Activated CD4-positive, alpha-beta T cell treated with anti-CD3 and anti-CD28 coated beads, Interleukin-2, amount 10 ng/mL, durations not matched to agents 24 days and 14 days (primary cell): ENCODE measurements at places on chromosomes 7 and 10.
A peak's percentile ranks its signal among the peaks of the same experiment; 100 is the strongest.

- H3K27me3 ChIP-seq = no peaks in the 10 kb centered on the region
- peaks cover 7% of the 10 kb centered on the region for H3K4me1 ChIP-seq
- no peak overlapping the region for H3K27ac ChIP-seq
- peaks cover 2% of the 10 kb centered on the region for H3K36me3 ChIP-seq
- DNase-seq = no peak
Measured at GRCh38 chr10:23326544-23327307, 17.9 kb downstream of the C10orf67 start.

GRCh38 chr7:105816954-105817615, 59.3 kb downstream of the ATXN7L1 start:
- peaks cover 12% of the 10 kb centered on the region for H3K4me1 ChIP-seq
- H3K27me3 ChIP-seq = peaks cover 15% of the 10 kb centered on the region
- no peak overlapping the region for H3K27ac ChIP-seq
- no peak for DNase-seq
- H3K4me3 ChIP-seq = no peak overlapping the region

DNA sequence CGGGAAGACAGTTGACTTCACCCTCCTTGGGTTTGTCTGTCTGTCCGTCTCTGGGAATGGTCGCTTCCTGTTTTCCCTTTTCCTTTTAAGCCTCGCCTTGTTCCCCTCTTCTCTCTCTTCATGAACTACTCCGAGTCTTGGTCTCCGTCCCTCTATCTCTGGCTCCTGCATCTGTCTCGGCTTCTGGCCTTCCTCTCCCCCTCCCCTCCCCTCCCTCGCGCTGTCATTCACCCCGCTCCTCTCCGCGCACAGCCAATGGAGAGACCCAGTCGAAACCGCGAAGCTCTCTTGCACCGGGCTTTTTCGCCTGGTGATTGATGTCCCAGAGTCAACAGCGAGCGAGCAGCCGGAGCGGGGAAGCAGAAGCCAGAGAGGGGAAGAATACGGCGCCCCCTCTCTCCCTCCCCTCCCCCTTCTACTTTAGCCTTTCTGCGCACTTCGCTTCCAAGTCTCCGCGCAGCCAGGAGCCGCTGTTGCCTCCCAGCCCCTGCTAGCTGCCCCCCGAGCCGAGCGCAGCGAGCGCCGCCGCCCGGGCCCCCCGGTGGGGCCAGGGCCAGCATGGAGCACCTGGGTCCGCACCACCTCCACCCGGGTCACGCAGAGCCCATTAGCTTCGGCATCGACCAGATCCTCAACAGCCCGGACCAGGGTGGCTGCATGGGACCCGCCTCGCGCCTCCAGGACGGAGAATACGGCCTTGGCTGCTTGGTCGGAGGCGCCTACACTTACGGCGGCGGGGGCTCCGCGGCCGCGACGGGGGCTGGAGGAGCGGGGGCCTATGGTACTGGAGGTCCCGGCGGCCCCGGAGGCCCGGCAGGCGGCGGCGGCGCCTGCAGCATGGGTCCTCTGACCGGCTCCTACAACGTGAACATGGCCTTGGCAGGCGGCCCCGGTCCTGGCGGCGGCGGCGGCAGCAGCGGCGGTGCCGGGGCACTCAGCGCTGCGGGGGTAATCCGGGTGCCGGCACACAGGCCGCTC, at the start of gene TLX1:
Gene TLX1 (plus strand): TSS at position 317 of the 978 bp plus-strand sequence. CDS start 242 bp downstream, at position 559.
- peaks cover 1% of the 10 kb centered on the region for H3K36me3 ChIP-seq
- H3K27ac ChIP-seq = no peak within 1 kb of the TSS
- H3K4me1 ChIP-seq = peaks cover 13% of the 10 kb centered on the region
- H3K4me3 ChIP-seq = no peak within 1 kb of the TSS
- DNase-seq = peak; percentile 59
- H3K27me3 ChIP-seq = peaks cover 85% of the 10 kb centered on the region

DNA sequence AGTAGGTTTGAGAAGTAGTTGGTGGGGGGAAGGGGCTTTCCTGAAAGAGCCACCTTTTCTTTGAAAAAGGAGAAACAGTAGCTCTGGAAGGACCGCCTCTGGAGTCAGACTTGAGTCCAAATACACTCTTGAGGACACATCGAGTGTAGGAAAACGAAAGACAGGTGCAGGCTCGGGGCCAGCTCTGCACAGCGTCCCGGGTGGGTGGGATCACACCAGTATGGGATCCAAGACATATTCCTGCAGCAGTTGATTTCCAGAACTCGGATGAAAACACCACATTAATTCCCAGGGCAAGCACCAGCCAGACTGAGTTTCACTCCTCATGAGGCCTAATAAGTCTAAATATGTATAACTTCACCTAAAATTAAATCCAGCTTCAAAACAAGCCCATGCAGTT, 61.4 kb downstream of the ASB13 start:
- no peak overlapping the region for H3K4me3 ChIP-seq
- no peaks in the 10 kb centered on the region for H3K4me1 ChIP-seq
- no peak overlapping the region for H3K27ac ChIP-seq

DNA sequence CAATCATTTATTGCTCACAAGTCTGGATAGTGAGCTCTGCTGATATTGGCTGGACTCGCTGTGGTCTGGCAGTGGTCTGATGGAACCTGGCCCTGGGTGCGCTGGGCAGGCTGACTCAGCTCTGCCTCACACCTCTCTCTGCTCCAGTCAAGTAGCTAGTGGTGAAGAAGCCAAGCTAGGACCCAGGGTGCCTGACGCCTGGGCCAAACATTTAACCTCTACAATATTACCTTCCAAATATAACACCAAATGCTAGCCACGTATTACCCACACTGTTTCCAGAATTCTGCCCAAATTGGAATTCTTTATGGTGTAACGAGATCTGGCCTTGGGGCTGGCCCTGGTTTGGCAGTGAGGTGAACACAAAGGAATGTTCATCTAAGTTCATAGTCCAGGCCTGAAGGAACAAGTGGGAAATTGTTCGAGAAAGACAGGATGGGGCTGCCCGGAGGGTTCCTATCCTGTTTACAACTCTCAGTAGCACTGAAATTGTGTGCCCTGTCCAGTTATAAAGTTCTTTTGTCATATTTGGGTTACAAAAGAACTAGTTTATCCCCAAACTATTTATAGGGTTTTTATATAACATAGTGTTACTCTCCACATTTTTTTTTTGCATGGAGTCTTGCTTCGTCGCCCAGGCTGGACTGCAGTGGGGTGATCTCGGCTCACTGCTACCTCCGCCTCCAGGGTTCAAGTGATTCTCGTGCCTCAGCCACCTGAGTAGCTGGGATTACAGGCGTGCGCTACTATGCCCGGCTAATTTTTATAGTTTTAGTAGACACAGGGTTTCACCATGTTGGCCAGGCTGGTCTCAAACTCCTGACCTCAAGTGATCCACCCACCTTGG, 16.3 kb downstream of the OR2AE1 start:
- DNase-seq = no peak
- no peak overlapping the region for H3K27ac ChIP-seq
- H3K4me3 ChIP-seq = no peak overlapping the region
- no peaks in the 10 kb centered on the region for H3K4me1 ChIP-seq
- peaks cover 10% of the 10 kb centered on the region for H3K27me3 ChIP-seq
- no peaks in the 10 kb centered on the region for H3K36me3 ChIP-seq

GRCh38 chr7:30162622-30163124, 27.9 kb downstream of the MTURN start:
- DNase-seq = peak; percentile 62
- no peaks in the 10 kb centered on the region for H3K27me3 ChIP-seq
- H3K4me3 ChIP-seq = peak overlapping the region; percentile 64
- peaks cover 42% of the 10 kb centered on the region for H3K4me1 ChIP-seq
- H3K27ac ChIP-seq = peak overlapping the region; percentile 42

GRCh38 chr10:3045471-3046209, 21.7 kb upstream of the PFKP start:
- no peak for DNase-seq
- no peak overlapping the region for H3K27ac ChIP-seq

- peaks cover 43% of the 10 kb centered on the region for H3K36me3 ChIP-seq
- peak overlapping the region; percentile 87 for H3K27ac ChIP-seq
- peak; percentile 88 for DNase-seq
- H3K4me1 ChIP-seq = peaks cover 80% of the 10 kb centered on the region
- peak overlapping the region; percentile 78 for H3K4me3 ChIP-seq
- no peaks in the 10 kb centered on the region for H3K27me3 ChIP-seq
Measured at GRCh38 chr10:14560274-14560673, 214.4 kb downstream of the FAM107B start.

GRCh38 chr7:57774300-57774699, 324.3 kb downstream of the ZNF716 start:
- H3K4me1 ChIP-seq = no peaks in the 10 kb centered on the region
- no peak overlapping the region for H3K27ac ChIP-seq
- no peaks in the 10 kb centered on the region for H3K27me3 ChIP-seq
- no peak overlapping the region for H3K4me3 ChIP-seq
- H3K36me3 ChIP-seq = peaks cover 1% of the 10 kb centered on the region

- H3K4me3 ChIP-seq = no peak overlapping the region
- no peak for DNase-seq
- H3K4me1 ChIP-seq = no peaks in the 10 kb centered on the region
- H3K27ac ChIP-seq = no peak overlapping the region
- no peaks in the 10 kb centered on the region for H3K27me3 ChIP-seq
- H3K36me3 ChIP-seq = no peaks in the 10 kb centered on the region
Measured at GRCh38 chr10:121293110-121293509, 305.1 kb downstream of the FGFR2 start.

GRCh38 chr7:2955269-2955668, 88.4 kb downstream of the CARD11 start:
- H3K27ac ChIP-seq = peak overlapping the region; percentile 85
- H3K27me3 ChIP-seq = no peaks in the 10 kb centered on the region
- no peak for DNase-seq
- H3K4me1 ChIP-seq = peaks cover 66% of the 10 kb centered on the region
- H3K36me3 ChIP-seq = peaks cover 69% of the 10 kb centered on the region

GRCh38 chr7:151412318-151412717, 2.5 kb upstream of the WDR86 start:
- H3K4me3 ChIP-seq = no peak overlapping the region
- no peaks in the 10 kb centered on the region for H3K36me3 ChIP-seq
- peak overlapping the region; percentile 43 for H3K27ac ChIP-seq
- no peak for DNase-seq
- peaks cover 19% of the 10 kb centered on the region for H3K4me1 ChIP-seq

DNA sequence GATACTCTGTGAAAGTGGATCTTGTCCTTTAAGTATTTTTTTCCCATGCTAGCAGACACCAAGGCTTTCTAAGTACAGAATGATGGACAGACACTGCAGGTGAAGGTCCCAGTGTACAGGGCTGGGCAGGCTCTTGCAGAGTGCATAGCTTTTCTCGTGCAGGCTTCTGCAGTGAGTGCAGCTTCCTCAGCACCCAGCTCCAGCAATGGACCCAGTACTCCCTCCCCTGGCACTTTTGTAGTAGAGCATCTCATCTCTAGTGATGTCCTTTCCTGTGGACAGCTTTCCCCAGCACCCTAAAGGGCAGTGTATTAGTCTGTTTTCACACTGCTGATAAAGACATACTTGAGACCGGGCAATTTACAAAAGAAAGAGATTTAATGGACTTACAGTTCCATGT, 104.3 kb downstream of the CUL2 start:
- no peak overlapping the region for H3K27ac ChIP-seq
- H3K36me3 ChIP-seq = no peaks in the 10 kb centered on the region
- no peak overlapping the region for H3K4me3 ChIP-seq
- H3K27me3 ChIP-seq = no peaks in the 10 kb centered on the region
- no peak for DNase-seq

DNA sequence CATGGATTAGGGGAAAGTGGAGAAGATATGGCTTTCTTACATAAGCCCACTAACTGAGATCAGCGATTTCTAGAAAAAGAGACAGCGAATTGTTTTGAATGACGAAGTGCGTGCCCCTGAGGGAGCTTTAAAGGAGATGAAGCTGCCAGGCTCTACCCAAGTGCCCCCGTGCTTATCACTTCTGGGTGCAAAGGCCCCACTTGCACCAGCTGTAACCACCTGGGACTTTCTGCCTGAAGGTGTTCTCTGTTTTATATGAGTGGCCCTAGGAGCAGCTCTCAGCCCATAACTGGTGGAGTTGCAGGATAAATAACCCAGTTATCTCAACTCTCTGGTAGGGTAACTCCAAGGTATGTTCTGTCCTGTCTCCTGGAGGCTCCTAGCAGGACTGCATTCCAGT, 20.4 kb upstream of the CARD11 start:
- peak overlapping the region; percentile 74 for H3K4me3 ChIP-seq
- no peak for DNase-seq
- peaks cover 65% of the 10 kb centered on the region for H3K4me1 ChIP-seq
- H3K27ac ChIP-seq = peak overlapping the region; percentile 86
- no peaks in the 10 kb centered on the region for H3K27me3 ChIP-seq
- peaks cover 5% of the 10 kb centered on the region for H3K36me3 ChIP-seq

- peaks cover 13% of the 10 kb centered on the region for H3K4me1 ChIP-seq
- DNase-seq = peak; percentile 68
- H3K27me3 ChIP-seq = peaks cover 2% of the 10 kb centered on the region
- H3K27ac ChIP-seq = no peak overlapping the region
- no peaks in the 10 kb centered on the region for H3K36me3 ChIP-seq
Measured at GRCh38 chr10:47309408-47310089, 9.6 kb downstream of the GDF10 start.

- no peak for DNase-seq
- H3K27ac ChIP-seq = no peak overlapping the region
- no peak overlapping the region for H3K4me3 ChIP-seq
- H3K4me1 ChIP-seq = no peaks in the 10 kb centered on the region
- no peaks in the 10 kb centered on the region for H3K36me3 ChIP-seq
Measured at GRCh38 chr7:78443811-78444210, 645.2 kb downstream of the PHTF2 start.

DNA sequence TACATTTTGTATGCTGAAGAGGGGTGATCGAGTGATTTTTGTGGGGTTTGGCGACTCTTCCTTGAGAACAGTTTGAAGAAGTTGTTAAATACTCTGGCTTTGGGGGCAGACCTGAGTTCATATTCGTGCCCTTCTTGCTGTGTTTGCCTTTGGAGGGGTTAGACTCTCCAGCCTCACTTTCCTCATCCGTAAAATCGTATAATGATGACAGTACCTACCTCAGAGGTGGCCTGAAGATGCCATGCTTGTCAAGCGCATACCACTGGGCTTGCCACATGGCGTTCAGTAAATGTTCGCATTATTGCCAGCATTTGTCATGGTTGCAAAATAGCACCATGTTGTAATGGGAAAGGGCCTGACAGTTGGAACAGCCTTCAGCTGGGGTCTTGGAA, 1.3 kb downstream of the STK17A start:
- peak overlapping the region; percentile 98 for H3K27ac ChIP-seq
- H3K4me3 ChIP-seq = peak overlapping the region; percentile 93
- peaks cover 21% of the 10 kb centered on the region for H3K27me3 ChIP-seq
- H3K36me3 ChIP-seq = peaks cover 12% of the 10 kb centered on the region
- peak; percentile 81 for DNase-seq
- peaks cover 37% of the 10 kb centered on the region for H3K4me1 ChIP-seq

DNA sequence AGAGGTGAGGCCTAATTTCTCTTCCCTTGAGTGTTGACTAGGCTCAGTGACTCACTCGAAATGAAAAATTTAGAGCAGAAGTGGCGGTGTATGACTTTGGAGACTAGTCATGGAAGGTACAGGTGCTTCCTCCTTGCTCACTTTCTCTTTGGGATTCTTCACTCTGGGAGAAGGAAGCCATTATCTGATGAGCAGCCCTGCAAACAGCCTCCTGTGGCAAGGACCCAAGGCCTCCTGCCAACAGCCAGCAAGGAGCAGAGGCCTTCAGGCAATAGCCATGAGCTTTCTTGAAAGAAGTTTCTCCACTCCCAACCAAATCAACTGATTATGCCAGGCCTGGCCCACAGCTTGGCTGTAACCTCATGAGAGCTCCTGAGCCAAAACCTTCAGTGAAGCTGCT, 369.6 kb upstream of the VWC2 start:
- H3K36me3 ChIP-seq = no peaks in the 10 kb centered on the region
- DNase-seq = no peak
- no peak overlapping the region for H3K4me3 ChIP-seq
- H3K4me1 ChIP-seq = no peaks in the 10 kb centered on the region
- H3K27me3 ChIP-seq = no peaks in the 10 kb centered on the region
